Retina (tissue), 1 donor: ENCODE measurements at places on chromosomes 1 and 21.
A peak's percentile ranks its signal among the peaks of the same experiment; 100 is the strongest.

DNA sequence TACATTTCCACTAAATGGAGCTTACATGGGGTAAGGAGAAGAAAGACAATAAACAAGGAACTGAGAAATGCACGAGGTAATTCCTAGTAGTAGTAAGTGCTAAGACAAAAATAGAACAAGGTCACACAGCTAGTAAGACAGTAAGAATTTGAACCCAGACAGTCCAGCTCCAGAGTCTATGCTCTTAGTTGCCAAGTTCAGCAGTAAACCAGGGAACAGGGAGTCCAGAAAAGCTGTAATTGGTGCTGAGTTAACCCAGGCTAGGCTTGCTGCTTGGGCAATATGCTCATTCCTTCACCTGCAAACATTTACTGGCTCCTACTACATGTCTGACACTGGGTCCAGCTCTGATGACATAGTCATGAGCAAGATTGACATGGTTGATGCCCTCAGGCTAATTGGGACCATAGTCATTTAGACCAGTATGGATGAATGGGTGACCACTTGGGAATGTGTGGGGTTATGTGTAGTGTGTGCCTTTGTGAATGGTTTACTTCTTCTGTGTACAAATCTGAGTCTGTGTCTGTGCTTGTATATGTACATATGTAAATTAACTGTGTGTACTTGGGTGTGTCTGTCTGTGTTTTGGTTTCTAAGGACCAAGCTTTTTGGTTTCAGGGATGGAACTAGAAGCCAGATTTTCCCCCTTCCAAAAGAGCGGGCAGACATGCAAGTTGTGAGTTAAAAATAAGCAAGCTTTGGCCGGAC is 2.0 kb downstream of the GPX7 start:
- no peak for DNase-seq

DNA sequence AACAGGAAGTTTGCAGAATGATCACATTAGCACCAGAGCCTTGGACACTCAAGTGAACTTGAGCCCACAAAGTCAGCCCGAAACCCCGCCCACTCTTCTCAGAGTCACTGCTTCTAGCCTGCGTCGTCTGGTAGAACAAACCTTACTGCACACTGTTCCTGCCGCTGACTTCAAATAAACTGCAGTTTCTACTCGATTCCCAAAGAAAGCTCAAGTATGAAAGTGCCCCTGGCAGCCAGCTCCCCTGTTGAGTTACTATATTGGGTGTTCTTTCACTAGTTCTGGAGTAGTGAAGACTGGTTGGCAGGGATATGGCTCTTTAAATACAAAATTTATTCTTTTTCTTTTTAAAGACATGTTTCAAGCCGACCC is 164.7 kb downstream of the GALNT2 start:
- DNase-seq = no peak

- no peak for DNase-seq
Observed at GRCh38 chr21:31213787-31214186, 130.3 kb downstream of the TIAM1 start.

DNA sequence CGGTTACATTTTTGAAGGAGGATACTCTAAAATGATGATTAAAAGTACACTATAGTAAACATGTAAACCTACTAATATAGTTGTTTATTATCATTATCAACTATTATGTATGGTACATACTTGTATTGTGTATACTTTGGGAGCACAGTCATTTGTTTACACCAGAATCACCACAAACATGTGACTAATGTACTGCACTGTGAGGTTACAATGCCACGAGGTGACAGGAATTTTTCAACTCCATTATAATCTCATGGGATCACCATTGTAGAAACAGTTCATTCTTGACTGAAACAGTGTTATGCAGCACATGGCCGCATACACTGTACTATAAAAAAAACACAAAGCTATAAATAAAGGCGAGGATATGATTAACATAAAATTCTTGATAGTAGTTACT is 44.3 kb downstream of the GPATCH2 start:
- no peak for DNase-seq

- DNase-seq = no peak
Observed at GRCh38 chr1:90502696-90503095, 214.4 kb downstream of the BARHL2 start.

DNA sequence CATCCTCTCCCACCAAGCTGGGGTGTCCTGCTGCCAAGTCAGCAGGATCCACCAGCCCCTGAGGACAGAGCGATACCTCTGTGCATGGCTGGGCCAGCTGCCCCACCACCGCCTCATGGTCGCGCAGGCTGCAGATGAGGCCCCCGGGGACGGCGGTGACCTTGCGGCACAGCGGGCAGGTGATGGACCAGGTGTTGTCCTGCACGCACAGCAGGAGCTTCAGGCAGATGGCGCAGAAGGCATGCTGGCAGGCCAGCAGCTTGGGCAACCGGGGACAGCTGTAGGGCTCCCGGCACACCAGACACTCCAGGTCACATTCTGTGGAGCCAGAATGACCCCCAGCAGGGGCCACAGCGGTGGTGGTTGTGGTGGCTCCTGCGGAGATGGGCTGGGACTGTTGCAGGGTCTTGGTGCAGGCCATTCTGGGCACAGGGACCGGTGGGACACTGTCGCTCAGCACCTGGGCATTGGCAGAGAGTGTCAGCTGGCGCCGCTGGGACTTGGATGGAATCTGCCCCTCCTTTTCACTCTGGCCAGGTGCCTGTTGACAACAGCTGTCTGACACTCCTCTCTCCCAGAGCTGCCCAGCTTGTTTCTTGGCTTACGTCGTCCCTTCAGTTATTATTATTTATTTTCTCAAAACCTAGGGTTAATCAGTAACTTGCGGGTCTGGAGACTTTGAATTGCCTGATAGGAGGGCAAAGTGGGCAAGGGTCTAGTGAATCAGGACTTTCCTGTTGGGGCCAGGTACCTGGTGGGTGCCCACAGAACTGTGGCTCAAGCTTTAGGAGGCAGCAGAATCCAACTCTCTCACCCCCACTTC is at the start of gene RNF186:
Gene RNF186 (minus strand): TSS at position 603 of the 823 bp plus-strand sequence. CDS start 182 bp downstream, at position 421.
- no peak for DNase-seq

- DNase-seq = peak; percentile 34
Observed at GRCh38 chr21:31218830-31219608, 125.0 kb downstream of the TIAM1 start.
